ENCODE measurements at places on chromosomes 13 and 19.

DNA sequence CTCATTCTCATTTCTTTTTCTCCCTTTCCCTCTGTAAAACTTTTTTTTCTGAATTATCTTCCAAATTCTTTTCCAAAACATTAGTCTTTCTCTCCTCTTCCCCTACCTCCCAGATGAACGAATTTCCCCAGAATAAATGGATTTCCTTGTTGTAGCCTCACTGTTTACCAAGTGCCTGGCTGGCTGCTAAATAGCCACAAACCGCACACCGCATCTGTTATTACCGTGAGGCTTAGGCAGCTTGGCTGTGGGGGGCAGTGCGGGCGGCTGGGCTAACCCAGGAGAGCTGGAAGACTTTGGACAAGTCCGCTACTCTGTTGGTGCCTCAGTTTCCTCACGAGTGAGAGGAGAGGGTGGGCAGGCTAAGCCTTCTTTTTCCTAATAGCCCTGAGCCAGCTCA, 10.7 kb downstream of the IL17D start:
- DNase-seq, result no peak

DNA sequence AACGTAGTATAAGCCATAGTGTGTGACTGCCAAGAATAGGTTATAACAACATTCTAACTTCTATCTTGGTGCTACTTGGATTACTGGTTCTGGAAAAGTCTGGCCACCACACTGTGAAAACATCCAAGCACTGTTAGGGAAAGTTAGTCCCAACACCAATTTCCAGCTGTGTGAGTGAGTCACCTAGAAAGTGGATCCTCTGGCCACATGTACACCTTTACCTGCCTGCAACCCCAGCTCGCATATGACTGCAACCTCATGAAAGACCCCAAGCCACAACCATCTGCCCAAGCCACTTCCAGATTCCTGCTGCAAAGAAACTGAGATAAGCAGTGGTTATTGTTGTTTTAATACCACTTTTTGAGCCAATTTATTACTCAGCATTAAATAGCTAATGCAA, 404.5 kb downstream of the KCTD12 start:
- DNase-seq, result no peak

DNA sequence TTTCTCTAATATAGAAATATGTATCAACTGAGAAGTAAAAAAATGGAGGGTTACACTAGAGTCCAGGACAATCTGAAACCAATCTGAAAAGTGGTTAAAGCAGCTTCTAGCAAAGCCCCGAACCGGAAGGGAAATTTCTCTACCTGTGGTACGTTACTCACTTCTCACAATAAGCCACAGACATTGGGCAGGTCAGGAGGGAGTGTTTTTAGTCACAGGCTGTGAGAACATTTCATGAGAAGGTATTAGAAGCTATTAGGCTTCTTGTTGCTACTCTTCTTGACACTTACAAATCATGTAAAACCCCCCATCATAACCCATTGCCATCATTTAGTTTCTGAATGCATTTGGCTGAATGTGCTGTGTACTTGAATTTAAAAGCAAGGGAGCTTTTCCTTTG, 120.9 kb downstream of the NUFIP1 start:
- no peak for DNase-seq

GRCh38 chr13:59842507-59842906, 321.2 kb downstream of the DIAPH3 start:
- no peak for DNase-seq

DNA sequence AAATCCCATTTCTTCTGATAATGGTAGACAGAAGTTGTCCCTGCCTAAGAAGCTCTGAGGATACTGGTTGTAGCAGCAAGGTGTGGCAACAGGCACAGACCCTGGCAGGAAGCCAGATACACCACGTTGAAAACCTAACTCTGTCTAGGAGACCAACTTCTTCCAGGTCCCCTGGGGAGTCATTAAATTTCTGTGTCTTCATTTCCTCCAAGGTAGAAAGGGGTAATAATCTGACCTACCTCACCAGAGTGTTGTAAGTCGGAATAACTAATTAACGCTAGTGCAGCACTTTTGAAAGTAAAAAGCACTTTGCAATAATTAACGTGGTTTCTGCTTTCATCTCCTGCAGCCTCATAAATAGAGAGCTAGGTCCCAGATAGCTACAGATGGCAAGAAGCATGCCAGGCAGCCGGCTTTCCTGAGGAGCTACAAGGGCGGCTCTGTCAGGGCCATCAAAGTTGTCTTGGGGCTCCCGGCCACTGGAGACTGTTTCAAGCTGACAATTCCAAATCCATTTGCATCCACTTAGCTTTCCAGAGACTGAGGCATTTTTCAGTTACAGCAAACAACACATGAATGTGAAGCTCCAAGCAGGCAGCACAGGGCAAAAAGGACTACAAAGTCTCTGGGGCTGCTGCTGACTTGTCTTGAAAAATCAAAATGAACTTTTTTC, 176.2 kb downstream of the FOXO1 start:
- DNase-seq, result no peak

DNA sequence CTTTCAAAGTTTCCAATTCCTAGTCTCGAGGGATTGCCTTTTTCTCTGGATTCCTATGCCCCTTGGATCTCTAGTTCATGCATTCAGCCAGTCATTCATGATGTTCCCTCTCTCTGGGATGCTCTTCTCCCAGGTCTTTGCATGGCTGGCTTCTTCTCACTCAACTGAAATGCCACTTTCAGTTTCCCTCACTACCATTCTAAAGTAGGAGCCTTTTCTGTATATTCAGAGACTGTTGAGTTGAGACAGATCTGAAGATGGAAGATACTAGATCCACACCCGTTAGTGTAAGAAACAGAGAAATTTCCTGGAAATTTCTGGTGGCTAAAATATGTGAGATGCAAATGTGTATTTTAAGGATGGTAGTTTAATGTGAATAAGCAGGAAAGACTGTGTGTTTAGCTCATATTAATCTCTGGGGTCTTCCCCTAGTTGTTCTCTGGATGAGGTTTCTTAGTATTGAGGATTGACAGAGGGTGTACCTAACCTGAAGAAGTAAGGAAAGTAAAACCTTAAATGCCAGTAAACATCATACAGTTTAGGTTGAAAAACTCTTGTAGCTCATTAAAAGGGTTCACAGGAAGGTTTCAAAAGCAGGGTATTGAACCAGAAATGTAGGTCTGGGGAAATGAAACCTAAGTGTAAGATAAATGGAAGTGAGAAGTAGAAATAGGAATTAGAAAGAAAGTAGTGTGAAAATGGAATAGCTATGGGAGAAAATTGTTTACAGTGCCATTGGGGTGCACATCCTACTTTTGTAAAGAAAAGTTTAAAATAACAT, 331.3 kb downstream of the NDFIP2 start:
- no peak for DNase-seq

DNA sequence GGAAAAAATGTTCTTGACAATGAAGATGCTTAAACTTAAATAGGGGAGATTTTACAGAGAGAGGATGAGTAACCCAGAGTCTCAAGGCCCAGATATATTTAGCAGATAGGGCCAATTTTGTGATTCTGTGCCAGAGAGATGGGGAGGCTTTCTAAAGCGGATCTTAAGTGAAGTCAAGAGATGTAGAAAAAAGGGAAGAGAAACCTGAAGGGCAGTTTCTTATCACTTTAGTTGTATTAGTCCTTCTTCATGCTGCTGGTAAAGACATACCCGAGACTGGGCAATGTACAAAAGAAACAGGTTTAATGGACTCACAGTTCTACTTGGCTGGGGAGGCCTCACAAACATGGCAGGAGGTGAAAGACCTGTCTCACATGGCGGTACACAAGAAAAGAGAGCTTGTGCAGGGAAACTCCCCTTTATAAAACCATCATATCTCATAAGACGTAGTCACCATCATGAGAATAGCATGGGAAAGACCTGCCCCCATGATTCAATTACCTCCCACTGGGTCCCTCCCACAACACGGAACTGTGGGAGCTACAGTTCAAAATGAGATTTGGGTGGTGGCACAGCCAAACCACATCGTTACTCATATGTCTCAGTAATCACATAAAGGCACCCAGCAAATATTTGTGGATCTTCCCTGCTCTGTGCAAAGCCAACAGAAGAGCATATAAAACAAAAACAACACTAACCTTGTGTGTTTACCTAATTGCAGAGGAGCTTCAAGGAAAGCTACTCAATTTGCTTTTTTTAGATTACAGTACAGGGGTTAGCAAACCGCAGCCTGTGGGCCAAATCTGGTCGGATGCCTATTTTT, 102.6 kb upstream of the MYCBP2 start:
- no peak for DNase-seq

GRCh38 chr19:55656988-55657747, 2.3 kb downstream of the U2AF2 start:
- no peak for DNase-seq

DNA sequence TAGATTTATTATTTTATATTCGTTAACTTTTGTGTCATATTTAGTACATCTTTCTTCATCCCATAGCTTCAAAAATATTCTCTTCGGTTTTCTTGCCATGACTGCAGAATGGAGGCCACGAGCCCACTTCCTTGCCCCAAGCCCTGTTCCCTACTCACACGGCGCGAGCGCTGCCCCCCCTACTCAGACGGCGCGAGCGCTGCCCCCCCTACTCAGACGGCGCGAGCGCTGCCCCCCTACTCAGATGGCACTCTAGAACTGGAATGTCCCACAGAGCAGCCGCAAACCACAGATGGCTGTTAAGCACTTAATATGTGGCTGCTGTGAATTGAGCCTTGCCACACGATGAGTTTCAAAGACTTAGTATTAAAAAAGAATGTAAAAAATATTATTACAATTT, 102.2 kb upstream of the PEG3 start:
- DNase-seq, result peak; percentile 30

- DNase-seq, result no peak
These were observed 7.1 kb downstream of the FOSB start for GRCh38 chr19:45474606-45475521.

DNA sequence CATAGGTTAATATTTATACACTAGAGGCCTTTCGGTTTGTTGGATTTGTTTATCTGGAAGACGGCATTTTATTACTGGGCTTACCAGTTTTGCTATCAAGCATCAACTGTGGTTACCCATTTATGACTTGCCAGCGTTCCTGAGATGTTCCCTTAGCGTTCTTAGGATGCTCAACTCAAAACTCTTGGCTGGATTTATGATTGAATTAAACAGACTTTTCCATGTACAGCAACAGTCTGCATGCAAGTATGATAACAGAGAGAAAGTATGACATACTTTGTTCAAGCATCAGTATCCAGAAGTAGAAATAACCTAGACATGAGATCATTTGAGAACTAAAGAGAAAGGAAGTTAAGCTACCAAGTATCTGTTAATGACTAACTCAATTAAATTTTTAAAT, 29.9 kb upstream of the RNF113B start:
- DNase-seq, result no peak

DNA sequence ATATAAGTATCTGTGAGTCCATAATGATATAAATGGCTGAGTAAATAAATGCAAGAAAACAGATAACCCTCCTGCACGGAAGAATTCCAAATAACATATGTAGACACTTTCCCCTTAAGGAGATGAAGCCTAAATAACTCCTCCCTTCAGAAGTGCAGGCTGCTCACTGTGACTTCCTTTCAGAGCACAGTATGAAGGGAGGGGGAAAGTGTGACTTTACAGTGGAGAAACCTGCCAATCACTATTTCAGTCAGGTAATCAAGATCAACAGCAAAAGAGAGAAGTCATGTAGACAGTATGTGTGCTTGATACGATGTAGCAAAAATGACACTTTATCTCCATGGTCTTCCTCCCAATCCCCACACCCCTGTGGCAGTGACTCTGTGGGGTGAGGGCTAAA, 7.1 kb downstream of the GGACT start:
- DNase-seq, result no peak

DNA sequence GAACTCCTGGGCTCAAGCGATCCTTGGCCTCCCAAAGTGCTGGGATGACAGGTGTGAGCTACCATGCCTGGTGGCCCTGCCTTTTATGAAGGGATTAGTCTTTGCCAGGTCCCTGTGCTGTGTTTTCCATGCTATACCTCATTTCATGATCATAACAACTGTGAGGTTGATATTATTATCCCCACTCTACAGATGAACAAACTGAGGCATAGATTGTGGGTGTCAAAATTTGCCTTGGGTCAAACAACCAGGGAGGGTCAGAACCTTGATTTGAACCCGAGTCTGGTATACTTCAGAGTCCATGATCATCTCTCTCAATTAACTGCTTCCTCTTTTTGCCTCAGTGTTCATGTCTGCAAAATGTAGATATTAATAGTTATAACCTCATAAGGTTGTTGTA, 6.9 kb downstream of the PINLYP start:
- DNase-seq, result no peak

- peak; percentile 12 for DNase-seq
These were observed 12.7 kb downstream of the NKPD1 start for GRCh38 chr19:45147835-45148676.

GRCh38 chr19:13840305-13841085, 36.4 kb upstream of the NANOS3 start:
- DNase-seq, result peak; percentile 75

GRCh38 chr13:45798851-45799250, 52.7 kb downstream of the SIAH3 start:
- DNase-seq, result no peak

DNA sequence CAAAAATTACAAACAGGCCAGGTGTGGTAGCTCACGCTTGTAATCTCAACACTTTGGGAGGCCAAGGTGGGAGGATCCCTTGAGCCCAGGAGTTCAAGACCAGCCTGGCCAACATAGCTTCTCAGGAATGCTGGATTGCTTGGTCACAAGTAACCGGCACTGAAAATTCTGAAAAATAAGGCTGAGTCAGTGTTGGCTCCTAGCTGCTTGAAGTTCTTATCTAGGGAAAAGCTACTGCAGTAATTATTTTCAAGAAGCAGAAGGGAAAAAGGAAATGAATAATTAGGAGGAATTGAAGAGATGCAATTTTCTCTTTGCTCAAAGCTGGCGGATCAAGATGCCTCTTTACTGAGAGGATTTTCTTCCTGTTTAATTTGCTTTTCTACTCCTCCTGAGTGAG, 75.0 kb upstream of the GTF3A start:
- DNase-seq, result no peak

DNA sequence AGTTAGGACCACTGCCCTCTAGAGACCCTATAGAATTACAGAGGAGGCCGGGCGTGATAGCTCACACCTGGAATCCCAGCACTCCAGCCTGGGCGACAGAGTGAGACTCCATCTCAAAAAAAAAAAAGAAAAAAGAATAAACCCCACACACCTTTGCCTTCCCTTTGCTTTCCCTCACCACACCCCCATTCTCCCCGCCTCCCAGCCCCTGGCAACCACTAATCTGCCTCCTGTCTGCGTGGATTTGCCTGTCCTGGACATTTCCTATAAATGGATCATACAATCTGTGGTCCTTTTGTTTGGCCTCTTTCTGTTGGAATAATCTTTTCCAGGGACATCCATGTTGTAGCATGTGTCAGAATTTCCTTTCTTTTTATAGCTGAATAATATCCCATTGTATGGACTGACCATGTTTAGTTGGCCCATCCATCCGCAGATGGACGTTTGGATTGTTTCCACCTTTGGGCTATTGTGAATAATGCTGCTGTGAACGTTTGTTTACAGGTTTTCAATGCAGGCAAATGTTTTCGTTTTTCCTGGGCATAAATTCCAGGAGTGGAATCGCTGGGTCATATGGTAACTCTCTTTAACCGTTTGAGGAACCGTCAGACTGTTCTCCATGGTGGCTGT, 15.3 kb downstream of the NACC1 start:
- no peak for DNase-seq

- no peak for DNase-seq
These were observed 52.0 kb downstream of the RAB20 start for GRCh38 chr13:110509478-110509926.

GRCh38 chr13:23202383-23202782, 21.6 kb downstream of the SGCG start:
- no peak for DNase-seq

GRCh38 chr19:32544917-32545316, 36.1 kb upstream of the PDCD5 start:
- DNase-seq, result no peak

GRCh38 chr19:10805065-10805757, 30.8 kb downstream of the TMED1 start:
- DNase-seq, result no peak

Data from BE2C (cell line).